KBM-7 (cell line): ENCODE measurements at places on chromosomes 6 and 20.

GRCh38 chr20:50655311-50655880 is 35.9 kb downstream of the RIPOR3 start:
- no peak for DNase-seq

DNA sequence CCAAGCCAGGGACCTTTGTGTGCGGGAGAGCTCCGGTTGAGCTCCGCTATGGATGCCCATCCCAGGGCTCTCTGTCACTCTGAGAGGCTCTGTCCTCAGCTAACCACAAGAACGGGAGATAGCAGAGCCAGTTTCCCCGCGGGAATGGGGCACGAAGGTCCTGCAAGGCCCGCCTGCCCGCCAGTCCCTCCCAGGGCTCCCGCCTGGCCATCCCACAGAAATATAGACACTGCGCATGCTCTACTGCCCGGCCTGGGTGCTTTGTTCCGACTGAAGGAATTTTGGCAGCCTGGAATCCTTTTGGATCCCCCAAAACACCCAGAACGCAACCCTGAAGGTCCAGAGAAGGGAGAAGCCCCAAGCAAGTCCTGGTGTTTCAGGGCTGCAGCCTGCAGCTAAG is 8.6 kb upstream of the DEFB110 start:
- no peak for DNase-seq

DNA sequence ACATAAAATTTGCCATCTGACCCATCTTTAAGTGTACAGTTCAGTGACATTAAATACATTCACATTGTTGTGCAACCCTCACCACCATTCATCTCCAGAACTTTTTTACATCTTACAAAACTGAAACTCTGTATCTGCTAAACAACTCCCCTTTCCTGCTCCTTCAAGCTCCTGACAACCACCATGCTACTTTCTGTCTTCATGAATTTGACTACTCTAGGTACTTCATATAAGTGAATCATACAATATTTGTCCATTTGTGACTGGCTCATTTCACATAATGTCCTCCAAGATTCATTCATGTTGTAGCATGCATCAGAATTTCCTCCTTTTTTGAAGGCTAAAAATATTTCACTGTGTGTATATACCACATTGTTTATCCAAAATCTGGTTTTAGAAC is 86.9 kb upstream of the SMLR1 start:
- no peak for DNase-seq

GRCh38 chr20:23399568-23400241 is 21.6 kb downstream of the NAPB start:
- no peak for DNase-seq

DNA sequence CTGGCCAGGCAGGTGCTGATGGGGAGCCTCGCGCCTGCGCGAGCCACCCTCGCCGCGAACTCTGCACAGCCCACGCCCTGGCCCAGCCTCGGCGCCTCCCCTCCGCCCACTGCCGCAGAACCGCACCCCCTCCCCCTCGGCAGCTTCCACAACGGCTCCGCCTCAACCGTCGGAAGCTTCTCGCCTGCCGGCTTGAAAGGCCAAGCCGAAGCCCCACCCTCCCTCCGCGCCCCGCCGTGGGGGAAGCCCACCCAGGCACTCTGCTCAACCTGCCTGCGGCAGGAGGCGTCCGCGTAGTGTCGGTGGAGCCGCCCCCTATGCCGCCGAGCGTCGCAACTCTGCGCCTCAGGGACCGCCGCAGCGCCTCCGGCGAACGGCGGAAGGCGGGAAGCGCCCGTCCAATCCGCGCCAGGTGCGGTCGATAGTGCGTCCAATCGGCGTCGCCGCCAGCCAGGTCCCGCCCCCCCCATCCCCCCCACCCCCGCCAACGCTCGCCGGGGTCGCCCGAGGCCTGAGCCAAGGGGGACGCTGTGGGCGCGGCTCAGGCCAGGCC is at the start of gene SYCP2:
SYCP2 (minus strand) TSS at position 342 of the 553 bp plus-strand sequence. CDS start 11,224 bp downstream, outside the sequence.
- no peak for DNase-seq
